ENCODE measurements at places on chromosomes 5 and 9.
A peak's percentile ranks its signal among the peaks of the same experiment; 100 is the strongest.

GRCh38 chr9:122346478-122347347 is 24.1 kb upstream of the PTGS1 start:
- DNase-seq = peak; percentile 7

DNA sequence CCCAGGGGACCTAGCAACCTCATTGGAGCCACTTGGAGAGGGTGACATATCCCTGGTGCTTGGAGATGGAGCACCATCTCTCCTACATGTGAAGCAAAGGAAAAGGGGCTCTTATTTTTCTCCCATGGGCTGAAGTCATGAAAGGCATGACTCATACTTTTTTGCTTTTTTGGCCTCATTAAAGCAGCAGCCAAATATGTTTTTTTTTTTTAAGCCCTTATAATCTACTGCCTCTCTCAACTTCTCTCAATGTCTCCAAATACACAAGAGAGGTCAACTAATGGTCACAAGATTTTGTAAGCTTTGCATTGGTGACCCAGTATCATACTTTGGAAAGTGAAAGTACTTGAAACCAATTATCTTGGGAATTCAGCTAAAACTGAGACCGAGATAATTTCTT is 1.6 kb upstream of the CFAP90 start:
- DNase-seq = no peak

- no peak for DNase-seq
These were observed 1.5 kb downstream of the FAM170A start for GRCh38 chr5:119630752-119631440.

DNA sequence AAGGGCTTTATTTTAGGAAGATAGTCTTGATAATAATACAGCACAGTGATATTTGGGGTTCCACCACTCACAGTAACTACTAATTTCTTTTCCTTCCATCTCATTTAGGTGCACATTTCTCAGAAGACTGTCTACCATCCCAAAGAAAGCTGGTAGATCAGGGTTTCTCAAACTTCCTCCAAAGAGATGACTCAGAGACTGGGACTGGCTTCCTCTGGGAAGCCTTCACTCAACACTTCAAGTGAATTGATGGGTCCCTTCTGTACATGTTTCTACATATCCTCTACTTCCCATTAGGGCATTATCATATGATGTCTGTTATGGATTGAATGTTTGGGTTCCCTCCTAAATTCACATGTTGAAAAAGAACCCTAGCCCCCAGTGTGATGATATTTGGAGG is 138.5 kb downstream of the SPOCK1 start:
- no peak for DNase-seq

- no peak for DNase-seq
These were observed 351.2 kb downstream of the RAB3C start for GRCh38 chr5:58933891-58934628.

- no peak for DNase-seq
These were observed 35.6 kb upstream of the NIM1K start for GRCh38 chr5:43156388-43156787.

DNA sequence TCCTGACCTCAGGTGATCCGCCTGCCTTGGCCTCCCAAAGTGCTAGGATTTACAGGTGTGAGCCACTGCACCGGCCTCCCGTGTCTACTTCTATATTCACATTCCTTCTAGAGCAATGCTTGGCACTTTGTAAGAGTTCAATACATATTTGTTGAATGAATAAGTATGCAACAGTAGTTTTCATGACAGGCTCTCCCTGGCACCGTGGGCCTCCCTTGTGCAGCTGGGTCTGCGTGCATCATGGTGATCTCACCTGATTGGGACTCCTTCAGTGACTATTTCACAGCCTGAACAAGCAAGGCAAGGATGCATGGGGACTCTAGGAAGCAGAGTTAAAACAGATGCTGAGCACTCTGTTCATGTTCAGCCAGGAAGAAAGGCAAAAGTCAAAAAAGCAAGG is 6.8 kb upstream of the ZBTB34 start:
- no peak for DNase-seq

GRCh38 chr9:107351382-107352045 is 68.4 kb downstream of the RAD23B start:
- no peak for DNase-seq

DNA sequence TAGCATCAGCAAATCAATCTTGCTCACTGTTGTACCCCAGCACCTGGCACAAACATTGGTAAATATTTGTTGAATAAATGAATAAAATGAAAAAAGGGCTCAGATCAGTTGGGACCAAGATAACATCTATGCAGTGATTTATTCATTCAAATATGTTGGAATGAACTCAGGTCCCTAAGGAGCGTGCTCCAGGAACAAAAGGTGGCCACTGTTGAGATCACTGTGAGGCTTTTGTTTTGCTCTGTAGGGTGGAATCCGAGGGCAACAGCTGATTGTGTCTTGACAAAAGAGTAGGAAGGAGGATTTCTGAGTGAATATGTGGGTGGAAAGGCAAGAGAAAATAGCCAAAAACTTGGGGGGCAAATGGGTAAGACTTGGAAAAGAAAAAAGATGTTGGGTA is 89.7 kb downstream of the PPP2R2B start:
- DNase-seq = no peak

- no peak for DNase-seq
These were observed 306 bp downstream of the TRUB2 start for GRCh38 chr9:128321879-128322403.

GRCh38 chr9:1598270-1598669 is 416.9 kb upstream of the SMARCA2 start:
- no peak for DNase-seq

- DNase-seq = no peak
These were observed 408.8 kb upstream of the ACTBL2 start for GRCh38 chr5:57891443-57891842.

DNA sequence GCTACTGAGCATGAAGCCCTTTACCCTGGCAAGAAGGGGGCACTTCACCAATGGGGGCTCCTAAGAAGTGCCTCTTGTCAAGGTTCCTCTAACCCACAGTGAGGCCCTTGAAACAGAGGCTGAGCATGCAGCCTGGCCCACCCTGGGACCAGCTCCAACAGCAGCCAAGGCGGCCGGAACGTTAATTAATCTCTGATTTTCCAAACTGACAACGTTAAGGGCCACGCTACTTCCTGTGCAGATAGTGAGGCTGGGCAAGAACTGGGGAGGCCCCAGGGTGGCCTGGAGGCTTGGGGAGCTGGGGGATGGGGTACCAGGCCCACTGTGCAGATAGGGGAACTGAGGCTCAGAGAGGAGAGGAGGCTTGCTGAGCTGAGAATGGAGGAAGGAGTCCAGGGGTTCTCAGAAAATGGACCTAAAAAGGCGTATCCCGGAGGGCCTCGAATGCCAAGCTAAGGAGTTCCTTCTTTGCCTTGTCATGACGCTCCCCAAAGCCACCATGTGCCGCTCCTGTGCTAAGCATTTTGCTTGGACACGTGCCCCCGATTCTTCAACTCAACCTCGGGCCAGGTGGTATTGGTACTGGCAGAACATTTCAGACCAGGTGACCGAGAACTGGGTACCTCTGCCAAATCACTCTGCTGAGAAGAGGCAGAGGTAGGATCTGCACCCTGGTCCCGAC is 72.0 kb upstream of the STXBP1 start:
- DNase-seq = peak; percentile 63

DNA sequence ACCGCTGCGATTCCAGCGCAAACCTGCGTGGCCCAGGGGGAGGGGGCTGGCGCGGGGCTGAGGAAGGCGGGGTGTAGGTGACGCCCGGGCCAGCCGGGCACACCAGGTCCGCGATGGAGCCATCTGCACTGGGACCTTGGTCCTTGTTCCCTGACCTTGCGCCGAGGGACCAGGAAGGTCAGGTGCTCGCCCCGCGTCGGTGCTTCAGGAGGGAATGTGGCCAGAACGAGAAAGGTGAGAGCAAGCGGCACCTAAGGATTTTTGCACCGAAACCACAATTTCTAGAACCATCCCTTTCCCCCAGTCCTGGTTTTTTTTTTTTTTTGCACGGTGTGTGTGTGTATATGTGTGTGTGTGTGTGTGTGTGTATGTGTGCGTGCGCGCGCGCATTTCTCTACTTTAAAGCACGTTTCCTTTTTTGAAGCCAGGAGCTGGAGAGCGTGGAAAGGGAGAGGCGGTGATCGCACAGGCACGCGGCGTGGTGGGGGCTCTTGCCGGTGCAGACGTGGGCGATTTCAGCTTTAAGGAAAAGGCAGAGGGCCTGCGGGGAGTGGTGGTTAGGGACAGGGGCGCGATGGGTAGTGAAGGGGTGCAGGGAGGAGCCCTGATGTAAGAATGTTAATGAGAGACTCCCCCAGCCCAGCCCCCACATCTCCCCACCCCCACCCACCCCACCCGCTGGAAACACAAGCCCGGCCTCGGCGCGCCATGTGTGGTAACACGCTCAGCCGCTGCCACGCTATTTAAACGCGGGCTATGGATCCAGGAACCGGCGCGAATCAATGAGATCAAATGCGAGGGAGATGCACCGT is at the start of gene NPR3:
Gene NPR3, plus strand, starts transcription at position 772 of the 812 bp plus-strand sequence. CDS start 456 bp downstream, outside the sequence.
- DNase-seq = no peak

DNA sequence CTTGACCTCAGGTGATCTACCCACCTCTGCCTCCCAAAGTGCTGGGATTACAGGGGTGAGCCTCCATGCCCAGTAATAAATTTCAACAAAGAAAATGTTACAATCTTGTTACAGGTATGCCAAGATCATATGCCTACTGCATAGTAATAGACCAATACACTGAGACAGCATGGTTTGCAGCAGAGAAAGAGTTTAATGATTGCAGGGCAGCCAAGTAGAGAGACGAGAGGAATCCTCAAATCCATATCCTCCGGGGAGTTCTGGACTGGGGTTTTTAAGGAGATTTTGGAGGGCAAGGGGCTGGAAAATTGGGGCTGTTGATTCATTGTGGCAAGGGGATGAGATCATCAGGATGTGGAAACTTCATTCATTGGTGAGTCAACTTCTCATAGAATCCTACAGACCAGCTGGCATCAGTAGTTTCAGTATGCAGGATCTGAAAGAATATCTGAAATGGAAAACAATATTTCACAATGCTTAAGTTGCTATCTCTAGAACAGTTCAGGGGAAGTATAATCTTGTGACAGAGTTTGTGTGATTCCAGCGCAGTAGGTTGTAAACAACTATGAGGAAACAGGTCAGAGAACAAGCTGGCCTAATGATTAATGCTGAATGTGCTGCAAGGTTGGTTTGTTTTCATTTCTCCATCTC is 14.8 kb upstream of the TUT7 start:
- no peak for DNase-seq

GRCh38 chr9:16526380-16526779 is 344.1 kb downstream of the BNC2 start:
- no peak for DNase-seq

GRCh38 chr5:133854554-133854953 is 113.9 kb downstream of the C5orf15 start:
- no peak for DNase-seq

- DNase-seq = peak; percentile 33
These were observed 628.2 kb upstream of the KLF4 start for GRCh38 chr9:108117795-108118194.

DNA sequence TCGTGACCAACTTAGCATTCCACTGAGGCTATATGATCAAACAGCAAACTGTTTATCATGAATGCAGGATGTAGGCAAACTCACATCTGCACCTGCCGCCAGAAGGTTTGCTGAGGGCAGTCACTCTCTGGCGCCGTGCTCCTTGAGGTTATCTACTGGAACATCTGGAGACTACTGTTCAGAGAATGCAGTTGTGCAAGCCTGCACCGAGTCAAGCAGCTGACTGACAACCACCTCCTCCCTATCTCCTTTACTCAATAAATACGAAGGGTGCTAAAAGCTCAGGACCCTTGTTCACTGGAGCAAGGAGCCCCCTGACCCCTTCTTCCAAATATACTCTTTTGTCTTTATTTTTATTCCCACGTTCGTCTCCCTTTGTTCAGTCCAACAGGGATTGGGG is 27.1 kb downstream of the CCDC125 start:
- no peak for DNase-seq

DNA sequence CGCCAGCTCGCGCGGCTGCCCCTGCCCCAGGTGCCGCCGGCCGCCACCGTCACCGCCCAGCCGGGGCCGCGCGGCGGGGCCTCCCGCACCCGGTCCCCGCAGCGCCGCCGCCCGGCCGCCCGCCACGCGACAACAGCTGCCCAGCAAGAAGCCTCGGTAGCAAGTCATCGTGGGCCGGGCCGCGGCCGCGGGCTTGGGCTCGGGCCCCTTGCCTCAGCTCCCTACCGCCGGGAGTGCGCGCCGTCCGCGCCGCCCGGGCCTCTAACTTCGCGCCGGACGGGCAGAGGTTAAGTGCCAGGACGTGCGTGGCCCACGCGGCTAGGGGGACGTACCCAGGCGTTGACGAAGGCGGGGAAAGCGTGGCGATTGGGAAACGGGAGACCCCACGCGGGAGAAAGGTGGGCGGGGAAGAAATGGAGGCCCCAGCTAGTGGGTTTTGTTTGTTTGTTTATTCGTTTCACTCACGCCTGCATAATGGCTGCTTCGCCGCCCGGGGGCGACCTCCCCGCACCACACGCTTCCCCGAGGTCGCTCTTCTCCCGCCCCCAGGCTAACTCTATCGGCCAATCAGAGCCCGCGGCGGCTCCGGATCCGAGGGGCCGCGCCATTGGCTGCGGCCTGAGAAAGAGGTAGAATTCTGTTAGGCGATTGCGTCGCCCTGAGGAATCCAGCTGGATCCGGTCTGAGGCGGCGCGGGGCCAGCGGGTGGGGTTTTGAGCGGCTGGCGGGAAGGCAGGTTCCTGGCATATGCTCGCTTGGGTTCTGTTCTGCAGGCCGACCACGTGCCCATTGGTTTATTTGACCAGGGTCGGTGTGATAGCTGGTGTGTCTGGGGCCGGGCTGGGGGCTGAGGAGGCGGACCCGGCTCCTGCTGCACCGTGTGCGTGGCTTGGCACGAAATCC is at the start of gene NADK2:
Gene NADK2, minus strand, starts transcription at position 295 of the 903 bp plus-strand sequence. Its CDS starts 127 bp downstream, at position 168.
- DNase-seq = peak; percentile 95

- no peak for DNase-seq
These were observed 36.7 kb downstream of the GSN start for GRCh38 chr9:121304707-121305106.

DNA sequence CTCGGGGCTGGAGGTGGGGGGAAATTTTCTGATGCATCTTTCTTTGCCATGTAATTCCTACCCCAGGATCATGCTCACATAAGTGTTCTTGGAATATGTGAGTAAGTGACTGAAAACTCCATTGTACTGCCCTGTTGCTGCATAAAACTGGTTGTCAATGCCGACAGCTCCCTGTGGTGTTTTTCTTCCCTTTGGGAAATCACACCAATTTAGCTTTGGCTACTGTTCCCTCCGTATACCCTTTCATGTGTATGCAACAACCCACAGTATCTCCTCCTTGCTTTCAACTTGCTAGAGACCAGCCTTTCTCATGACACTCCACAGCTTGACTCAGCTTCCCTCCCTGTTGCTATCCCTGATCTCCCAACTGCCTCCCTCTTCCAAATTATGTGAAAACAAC is 240.6 kb downstream of the TRIM32 start:
- no peak for DNase-seq

GRCh38 chr5:160480652-160481051 is 59.0 kb downstream of the PTTG1 start:
- no peak for DNase-seq

GRCh38 chr9:33131790-33132772 is 35.1 kb downstream of the B4GALT1 start:
- no peak for DNase-seq

DNA sequence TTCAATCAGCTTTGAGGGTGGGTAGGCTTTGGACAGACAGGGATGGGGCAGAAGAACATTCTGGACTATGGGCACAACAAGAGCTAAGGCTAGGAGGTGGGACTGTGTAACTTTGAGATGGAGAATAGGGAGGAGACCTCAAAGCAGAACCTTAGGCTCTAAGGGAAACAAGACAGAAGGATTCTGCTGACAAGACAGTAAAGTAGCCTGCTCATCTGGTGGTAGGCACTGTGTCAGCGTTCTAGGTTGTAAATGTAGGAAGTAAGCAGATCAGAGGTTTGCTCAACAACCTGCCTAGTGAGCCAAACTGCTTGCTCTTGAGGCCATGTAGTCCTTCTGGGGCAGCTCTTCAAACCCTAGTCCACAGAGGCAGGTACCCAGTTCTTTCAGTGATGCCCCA is 15.0 kb upstream of the IL12B start:
- DNase-seq = no peak
